ENCODE measurements at places on chromosomes 16 and 17.

DNA sequence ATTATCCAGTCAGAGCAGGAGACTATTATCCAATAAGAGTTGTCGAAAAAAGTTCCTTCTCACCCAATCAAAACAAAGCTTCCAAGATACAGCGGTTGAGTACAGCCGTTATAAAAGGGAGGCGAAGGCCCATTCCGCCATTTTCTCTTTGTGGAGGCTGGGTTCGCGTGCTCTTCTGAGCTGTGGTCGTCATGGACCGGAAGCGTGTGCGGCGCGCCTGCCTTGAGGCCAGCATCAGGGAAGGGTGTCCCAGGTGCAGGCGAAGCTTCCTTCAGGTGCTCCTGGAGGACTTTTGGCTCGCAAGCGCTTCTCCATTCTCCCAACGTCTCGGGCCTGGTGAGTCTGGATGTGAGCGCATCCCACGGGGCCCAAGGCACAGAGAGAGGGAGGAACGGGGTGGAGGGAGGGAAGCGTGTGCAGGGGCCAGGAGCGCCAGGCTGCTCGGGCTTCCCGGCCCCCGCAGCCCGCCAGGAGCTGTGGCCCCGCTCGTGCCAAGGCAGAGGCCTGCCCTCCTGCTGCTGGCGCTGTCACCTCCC lies 99.2 kb downstream of the GOSR1 start:
- no peak for DNase-seq

DNA sequence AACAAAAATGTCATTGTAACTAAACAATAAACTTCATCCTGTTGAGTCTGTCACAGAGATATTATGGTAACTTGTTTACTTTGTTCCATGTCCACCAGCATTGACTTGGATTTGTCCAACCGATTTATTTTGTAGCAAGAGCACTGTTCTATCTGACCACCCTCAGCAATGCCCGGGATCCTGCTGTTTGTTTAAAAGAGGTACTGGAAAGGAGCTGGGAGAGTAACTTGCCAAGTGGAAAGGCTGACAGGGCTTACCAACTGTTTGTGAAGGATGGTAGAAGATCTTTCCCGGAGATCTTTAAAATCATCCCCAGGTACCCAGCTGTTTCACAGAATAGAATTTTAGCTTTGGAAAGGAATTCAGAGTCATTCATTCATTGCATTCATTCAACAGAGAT lies 59.1 kb upstream of the BCAR1 start:
- no peak for DNase-seq

DNA sequence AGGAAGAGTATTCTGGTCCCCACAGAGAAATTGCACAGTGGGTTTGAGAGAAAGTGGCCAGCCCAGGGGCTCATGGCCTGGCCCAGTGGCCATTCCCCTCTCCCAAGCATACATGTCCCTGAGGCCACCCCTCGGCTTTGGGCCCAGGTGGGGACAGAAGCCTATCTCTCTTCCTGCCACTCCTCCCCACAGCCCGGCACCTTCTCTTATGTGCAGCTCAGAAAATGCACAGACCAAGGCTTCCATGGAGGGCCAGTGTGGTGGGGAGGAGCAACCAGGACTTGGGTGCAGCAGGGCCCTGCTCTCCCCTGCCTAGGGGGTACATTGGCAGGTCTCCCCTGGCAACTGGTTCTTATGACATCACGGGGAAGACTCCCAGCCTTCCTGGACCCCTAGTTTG lies at the start of gene C16orf90:
Gene C16orf90, minus strand, starts transcription at position 314 of the 400 bp plus-strand sequence. Its CDS starts 68 bp downstream, at position 246.
- DNase-seq: no peak

GRCh38 chr16:57609541-57610401 lies 18.7 kb upstream of the ADGRG1 start:
- DNase-seq: peak; percentile 90

DNA sequence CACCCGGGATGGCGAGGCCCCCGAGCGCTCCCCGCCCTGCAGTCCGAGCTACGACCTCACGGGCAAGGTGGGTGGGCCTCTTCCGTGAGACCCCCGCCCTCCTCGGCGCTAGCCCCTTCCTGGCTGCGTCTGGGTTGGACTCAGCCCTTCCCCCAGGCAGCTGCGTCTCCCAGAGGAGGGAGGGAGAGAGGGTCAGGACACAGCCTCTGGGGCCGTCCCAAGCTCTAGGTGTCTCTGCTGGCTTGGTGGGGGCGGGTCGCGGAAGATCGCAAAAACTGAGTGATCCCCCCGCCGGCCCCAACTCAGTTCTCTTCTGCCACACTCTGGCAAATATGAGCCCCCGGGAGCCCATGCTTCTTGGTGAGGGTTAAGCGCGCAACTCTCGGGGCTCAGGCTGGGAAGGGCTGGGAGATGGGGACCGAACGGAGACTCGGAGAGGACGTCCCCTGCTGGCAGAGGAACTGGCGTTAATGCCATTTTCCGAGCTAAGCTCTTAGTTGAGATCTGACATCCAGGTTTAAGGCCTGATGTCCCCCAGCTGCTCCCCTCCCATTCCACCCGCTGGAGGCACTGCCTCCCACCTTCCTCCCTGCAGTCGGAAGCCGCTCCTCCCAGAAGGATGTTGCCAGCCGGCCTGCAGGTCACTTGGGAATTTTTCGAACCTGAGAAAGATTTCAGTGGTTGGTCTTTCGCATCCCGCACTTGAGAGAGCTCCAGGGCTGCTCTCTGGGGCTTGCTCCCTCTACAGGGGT lies 419 bp downstream of the RAB37 start:
- DNase-seq: no peak

- DNase-seq: no peak
Observed at GRCh38 chr17:15958484-15958854, 13.5 kb downstream of the ADORA2B start.

GRCh38 chr17:57657211-57657610 lies 87.9 kb downstream of the CCDC182 start:
- no peak for DNase-seq

GRCh38 chr17:2266865-2267228 lies 36.7 kb downstream of the SMG6 start:
- peak; percentile 42 for DNase-seq

DNA sequence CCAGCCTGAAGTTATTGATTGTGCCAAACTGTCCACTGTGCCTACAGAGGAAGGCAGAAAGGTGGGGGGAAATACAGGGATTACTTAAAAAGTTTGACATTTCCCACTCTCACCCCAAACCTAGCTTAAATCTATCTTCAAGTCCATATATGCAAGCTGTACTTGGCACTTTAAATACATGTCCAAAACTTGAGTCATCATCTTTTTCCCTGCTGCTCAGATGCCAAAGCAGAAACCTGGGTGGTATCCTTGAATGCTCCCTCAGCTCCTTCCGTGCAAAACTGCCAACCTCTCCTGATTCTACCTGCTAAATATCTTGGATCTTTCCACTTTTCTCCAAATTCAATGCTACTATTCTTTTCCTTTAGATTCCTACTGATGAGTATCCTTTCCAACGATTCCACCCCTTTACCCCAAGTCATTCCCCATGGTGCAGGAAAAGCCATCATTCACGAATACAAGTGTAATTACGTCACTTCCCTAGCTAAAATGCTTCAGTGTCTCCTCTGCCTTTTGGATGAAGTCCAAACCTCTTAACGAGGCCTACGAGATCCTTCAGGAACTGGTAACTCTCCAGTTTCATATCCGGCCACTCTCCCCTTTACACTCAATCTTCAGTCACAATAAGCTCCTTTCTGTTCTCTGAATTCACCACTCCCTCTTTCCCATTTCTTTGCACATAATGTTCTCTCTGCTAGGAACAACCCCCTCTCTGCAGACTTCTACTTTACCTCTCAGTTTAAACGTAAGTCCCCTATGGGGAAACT lies 9.3 kb downstream of the BECN1 start:
- DNase-seq: no peak

DNA sequence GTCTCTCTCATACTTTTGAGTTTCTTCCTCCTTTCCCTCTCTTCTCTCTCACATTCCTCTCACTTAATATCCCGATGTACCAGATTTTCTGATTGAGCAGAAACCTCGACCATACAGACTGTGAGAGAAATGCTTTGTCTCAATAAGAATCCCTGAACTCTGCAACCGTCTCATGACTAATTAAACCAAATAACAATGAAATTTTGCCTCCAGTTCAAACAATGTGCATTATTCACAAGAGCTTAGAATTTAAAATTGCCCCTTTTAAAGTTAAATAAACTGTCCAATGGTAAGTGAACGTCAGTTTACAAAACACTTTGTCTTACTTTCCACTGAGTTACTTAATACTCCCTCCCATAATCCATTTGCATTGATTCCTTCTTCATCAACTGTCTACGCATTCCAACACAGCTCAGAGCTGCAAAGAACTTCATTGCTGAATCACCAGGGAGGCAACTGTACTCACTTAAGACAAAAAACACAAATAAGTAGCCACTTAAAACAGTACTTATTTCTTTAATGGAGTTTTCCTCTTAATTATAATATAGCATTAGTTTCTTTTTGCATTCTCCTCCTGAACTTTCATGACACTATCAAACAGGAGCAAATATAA lies 4.9 kb downstream of the CDH11 start:
- DNase-seq: no peak

DNA sequence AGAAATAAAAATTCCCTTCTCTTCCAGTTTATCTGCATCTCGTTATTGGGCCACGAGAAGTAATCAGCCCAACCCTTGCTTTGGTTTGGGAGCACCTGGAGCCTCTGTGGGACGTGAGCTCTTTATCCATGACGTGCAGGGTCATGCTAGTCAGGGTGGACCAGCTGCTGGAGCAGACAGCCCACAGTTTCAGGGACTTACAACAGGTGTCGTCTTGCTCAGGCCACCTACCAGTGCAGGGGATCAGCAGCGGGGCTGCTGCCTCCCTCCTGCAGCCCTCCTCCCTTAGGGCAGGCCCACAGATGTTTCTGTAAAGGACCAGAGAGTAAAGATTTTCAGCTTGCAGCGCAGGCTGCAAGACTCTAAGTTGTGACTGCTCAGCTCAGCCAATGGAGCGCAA lies 16.9 kb downstream of the ADAD2 start:
- DNase-seq: no peak

DNA sequence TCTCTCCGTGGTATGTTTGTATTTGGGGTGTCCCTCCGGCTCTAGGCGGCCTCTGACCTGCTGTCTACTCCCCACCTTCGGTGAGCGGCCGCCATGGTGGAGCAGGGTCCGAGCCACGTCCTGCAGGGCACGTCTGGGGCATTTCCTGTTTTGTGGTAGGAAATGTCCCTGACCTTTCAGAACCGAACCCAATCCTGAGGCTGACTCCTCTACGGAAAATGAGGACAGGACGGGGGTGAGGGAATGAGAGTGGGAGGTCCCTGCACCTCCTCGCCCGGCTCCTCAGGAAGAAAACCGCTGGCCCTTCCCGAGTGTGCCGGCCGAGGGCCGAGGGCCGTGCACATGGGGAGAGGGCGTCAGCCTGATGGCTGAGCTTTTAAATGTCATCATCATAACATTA lies 45.8 kb downstream of the WDR45B start:
- DNase-seq: no peak

DNA sequence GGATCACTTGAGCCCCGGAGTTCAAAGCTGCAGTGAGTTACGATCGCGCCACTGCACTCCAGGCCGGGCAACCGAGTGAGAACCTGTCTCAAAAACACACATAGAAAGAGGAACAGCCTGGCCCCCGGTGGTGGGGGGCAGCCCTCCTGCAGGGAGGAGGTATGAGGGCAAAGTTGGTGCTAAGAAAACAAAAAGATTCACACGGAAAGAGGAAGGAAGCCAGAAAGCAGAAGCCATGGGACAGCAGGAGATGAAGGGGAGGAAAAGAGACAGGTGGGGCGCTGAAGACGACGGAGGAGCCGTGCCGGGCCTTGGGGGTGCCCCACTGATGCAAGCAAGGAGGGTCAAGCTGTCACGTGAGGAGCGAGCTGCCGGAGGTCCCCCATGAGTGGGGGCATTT lies 8.2 kb upstream of the C16orf74 start:
- no peak for DNase-seq

GRCh38 chr16:52372313-52372712 lies 174.6 kb downstream of the TOX3 start:
- no peak for DNase-seq

GRCh38 chr16:28313587-28313986 lies 21.3 kb downstream of the SBK1 start:
- DNase-seq: no peak

- no peak for DNase-seq
Observed at GRCh38 chr16:72371307-72372086, 199.5 kb upstream of the PMFBP1 start.

- DNase-seq: no peak
Observed at GRCh38 chr16:87854053-87854906, 15.0 kb downstream of the SLC7A5 start.

GRCh38 chr17:17200831-17201230 lies 5.3 kb downstream of the PLD6 start:
- no peak for DNase-seq

GRCh38 chr17:32287804-32288511 lies 22.3 kb downstream of the RHBDL3 start:
- DNase-seq: no peak

- DNase-seq: no peak
Observed at GRCh38 chr17:58289869-58290268, 9.1 kb upstream of the MPO start.

DNA sequence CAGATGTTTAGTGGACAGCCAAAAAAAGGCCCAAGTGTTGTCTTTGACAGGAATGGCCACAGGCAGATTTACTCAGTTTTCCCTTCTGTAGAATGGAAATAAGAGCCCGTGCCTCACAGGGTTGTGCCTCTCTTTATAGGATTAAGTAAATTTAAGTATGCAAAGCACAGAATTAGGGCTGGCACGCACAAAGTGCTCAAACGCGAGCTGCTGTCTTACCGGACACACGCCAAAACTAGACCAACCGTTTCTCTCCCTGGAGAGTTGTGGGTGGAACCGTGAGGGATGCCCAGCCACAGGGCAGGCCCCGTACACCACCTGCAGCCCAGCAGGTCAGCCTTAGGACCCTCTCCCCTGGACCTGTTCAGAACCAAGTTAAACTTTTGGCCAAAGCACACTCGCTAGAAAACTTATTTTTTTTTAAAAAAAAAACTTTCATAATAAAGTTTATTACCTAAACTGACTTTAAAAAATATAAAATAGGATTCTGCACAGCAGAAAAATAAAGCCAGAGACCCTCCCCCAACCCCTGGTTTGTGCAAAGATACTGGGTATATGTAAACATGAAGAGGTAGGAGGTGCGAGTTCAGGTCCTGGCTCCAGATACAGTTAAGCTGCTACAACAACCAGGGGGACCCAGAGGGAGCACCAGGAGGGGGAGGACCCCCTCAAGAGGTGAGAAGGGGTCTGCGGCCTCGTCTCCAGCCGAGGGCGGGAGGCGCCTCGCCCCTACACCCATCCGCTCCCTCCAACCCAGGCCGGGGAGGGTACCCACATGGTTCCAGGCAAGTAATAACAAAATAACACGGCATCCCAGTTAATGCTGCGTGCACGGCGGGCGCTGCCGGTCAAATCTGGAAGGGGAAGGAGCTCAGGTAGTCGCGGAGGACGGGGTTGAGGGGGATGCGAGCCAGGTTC lies 1.8 kb downstream of the SOCS1 start:
- DNase-seq: no peak

GRCh38 chr16:61829631-61830030 lies 206.6 kb downstream of the CDH8 start:
- DNase-seq: no peak

Data from GM12864 (cell line).